ENCODE measurements at places on chromosomes 4 and X. TPM values are rescaled to one million over a fixed set of nuclear protein-coding genes. Genes with fewer than 3 reads are reported as not detected.

The OTUD5 gene
- total RNA-seq, result 60.4 TPM

The DCAF4L1 gene
- 0.11 TPM for total RNA-seq

The PDK3 gene
- 5.4 TPM for total RNA-seq

The UGT8 gene
- 0.15 TPM for total RNA-seq

The YTHDC1 gene
- 39.8 TPM for total RNA-seq

The GLRA2 gene
- not detected for total RNA-seq

The DHX15 gene
- total RNA-seq, result 93.9 TPM

The APELA gene
- total RNA-seq, result not detected

The PHKA1 gene
- 29.2 TPM for total RNA-seq

The IL21 gene
- not detected for total RNA-seq

The RBMXL3 gene
- not detected for total RNA-seq

The TMEM192 gene
- 7.5 TPM for total RNA-seq

The FRG2 gene
- total RNA-seq, result not detected

The SPANXN4 gene
- total RNA-seq, result not detected

The TRPC3 gene
- total RNA-seq, result 0.08 TPM

The KIAA1210 gene
- total RNA-seq, result not detected

The SH2D1A gene
- total RNA-seq, result not detected

The GPR34 gene
- total RNA-seq, result not detected

The FAM184B gene
- 0.07 TPM for total RNA-seq

The TRPC5OS gene
- not detected for total RNA-seq

The MMRN1 gene
- not detected for total RNA-seq

The CFP gene
- total RNA-seq, result 0.14 TPM

The SPATA4 gene
- 0.22 TPM for total RNA-seq

The ABHD18 gene
- total RNA-seq, result 2.8 TPM

The PPARGC1A gene
- total RNA-seq, result not detected

The ABLIM2 gene
- 3.4 TPM for total RNA-seq

The DCAF12L1 gene
- total RNA-seq, result not detected

The GCNA gene
- 1.5 TPM for total RNA-seq

The PRICKLE3 gene
- total RNA-seq, result 18.2 TPM

The TCEAL6 gene
- not detected for total RNA-seq

The SULT1E1 gene
- total RNA-seq, result not detected

The MMAA gene
- 0.98 TPM for total RNA-seq

The HNRNPH2 gene
- 56.5 TPM for total RNA-seq

The MTNR1A gene
- total RNA-seq, result 0.43 TPM

The NPY2R gene
- not detected for total RNA-seq

The SLC6A14 gene
- not detected for total RNA-seq

The RNF150 gene
- total RNA-seq, result 0.55 TPM
